Esophagus mucosa (tissue), 1 donor: ENCODE measurements at places on chromosomes 2 and 18. TPM values are rescaled to one million over a fixed set of nuclear protein-coding genes. Genes with fewer than 3 reads are reported as not detected.

DNA sequence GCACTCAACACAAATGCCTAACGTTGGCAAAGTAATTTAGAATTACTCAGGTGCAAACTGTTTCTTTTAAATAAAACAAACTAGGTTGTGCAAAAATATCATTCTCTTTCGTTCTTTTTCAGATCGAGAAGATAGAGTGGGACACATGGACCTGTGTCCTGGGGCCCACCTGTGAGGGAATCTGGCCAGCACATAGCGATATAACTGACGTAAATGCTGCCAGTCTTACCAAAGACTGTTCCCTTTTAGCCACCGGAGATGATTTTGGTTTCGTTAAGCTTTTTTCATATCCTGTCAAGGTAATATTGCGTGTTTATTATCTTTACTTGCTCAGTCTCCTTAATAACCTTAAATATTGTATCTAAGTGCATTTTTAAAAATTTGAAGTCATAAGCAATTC, 133.6 kb downstream of the RTN4 start:
- no peak for ATAC-seq

- peak; percentile 35 for ATAC-seq
These were observed 21.7 kb upstream of the EFHD1 start for GRCh38 chr2:232611559-232612218.

KLHL14 gene
- total RNA-seq: 0.16 TPM

KLHL30 gene
- 0.08 TPM for total RNA-seq
